Suppressor macrophage treated with lipopolysaccharide for 1 hour (primary cell): ENCODE measurements at places on chromosomes 3 and 15.

GRCh38 chr3:30393079-30393478 is 213.3 kb upstream of the TGFBR2 start:
- no peak for DNase-seq

GRCh38 chr3:187403768-187404288 is 35.6 kb downstream of the RTP4 start:
- peak; percentile 1 for DNase-seq

- no peak for DNase-seq
Observed at GRCh38 chr3:170635385-170635735, 49.5 kb upstream of the SLC7A14 start.

GRCh38 chr3:157667493-157667892 is 164.3 kb upstream of the VEPH1 start:
- no peak for DNase-seq

DNA sequence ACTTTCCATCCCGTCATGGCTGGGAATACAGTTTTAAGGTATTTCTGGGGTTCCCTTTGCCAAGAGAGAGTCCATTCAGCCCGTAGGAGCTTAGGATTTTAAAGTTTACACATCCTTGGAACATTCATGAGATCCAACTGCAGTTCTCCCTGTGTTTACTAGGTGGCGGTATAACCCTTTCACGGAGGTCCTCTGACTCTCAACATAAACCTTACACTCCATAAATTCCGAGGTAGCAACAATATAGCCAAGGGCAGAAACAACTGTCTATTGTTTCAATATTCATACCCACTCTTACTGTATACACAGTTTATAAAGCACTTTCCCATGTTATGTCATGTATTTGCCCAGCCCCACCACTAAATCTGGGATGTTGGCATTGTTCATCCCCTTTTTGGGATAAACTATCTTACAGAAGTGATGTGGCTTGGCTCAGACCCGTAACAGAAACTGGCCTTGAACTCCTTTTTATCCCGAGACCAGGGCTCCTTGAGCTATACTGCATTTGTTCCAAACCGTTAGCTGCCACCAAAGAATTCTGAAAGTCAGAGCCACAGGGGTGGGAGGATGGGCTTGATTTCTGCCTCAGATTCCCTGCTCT is 69.2 kb upstream of the COL6A5 start:
- DNase-seq, result peak; percentile 54

GRCh38 chr3:160129459-160130061 is 95.7 kb upstream of the C3orf80 start:
- DNase-seq, result peak; percentile 93

DNA sequence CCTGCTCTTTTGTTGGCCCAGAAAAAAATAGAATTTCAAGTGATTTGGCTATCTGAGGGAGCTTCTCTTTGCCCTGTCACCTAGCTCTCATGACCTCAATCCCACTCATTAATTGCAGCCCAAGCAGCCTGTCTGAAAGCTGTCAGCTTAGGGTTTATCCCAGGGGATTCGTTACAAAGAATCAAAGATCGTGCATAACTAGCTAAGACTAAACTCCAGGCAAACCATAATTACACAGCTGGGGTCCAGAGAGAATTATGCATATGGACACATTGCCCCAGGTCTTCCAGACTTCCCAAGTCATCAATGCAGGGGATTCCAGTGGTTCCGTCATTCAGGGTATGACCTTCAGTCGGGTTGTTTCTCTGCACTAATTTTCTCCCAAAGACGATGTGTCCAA is 91.6 kb upstream of the CBLB start:
- no peak for DNase-seq

DNA sequence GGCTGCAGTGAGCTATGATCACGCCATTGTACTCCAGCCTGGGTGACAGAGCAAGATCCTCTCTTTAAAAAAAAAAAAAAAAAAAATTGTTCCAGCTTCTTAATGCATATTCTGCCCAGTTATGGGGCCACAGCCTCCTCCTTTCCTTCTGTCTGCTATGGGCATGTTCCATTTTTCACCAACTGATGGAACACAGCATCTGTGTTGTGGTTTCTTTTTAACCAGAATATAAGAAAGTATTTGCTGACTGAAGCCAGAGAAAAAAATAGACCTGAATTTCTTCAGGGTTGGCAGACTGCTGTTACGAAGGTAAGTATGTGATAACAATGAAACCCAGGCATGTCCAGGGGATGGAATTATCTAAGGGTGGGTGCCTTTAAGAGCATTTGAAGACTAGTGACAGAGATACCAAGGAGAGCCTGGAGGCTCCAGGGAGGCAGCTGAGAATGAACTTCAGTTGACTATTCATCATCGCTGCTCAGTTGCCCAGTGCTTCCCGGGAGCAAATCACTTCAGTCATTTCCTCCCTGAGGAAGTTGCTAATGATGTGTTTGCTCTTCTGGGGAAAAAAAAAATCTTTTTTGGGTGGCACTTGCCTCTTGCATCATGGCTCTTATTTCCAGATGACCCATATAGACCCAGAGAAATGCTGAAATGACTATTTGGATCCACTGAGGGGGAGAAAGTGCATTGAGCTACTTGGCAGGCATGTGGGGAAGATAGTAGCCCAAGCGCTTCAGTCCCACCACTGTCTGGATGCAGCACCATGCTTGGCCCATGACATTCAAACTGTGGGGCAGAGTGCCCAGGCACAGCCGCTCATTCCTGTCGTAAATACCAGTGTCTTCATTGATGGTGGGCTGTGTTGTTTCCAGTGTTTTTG is 14.5 kb downstream of the NCBP2 start:
- DNase-seq, result peak; percentile 66

GRCh38 chr3:197260491-197261163 is 37.8 kb downstream of the DLG1 start:
- no peak for DNase-seq

- DNase-seq, result no peak
Observed at GRCh38 chr3:37770336-37770735, 91.3 kb upstream of the CTDSPL start.

GRCh38 chr15:100341750-100342560 is at the start of gene ADAMTS17:
TSS of gene ADAMTS17 (minus strand) at chr15:100341975. CDS start at chr15:100341899, 76 bp downstream.
- peak; percentile 97 for DNase-seq

- no peak for DNase-seq
Observed at GRCh38 chr3:49198161-49198560, 26.8 kb downstream of the KLHDC8B start.

DNA sequence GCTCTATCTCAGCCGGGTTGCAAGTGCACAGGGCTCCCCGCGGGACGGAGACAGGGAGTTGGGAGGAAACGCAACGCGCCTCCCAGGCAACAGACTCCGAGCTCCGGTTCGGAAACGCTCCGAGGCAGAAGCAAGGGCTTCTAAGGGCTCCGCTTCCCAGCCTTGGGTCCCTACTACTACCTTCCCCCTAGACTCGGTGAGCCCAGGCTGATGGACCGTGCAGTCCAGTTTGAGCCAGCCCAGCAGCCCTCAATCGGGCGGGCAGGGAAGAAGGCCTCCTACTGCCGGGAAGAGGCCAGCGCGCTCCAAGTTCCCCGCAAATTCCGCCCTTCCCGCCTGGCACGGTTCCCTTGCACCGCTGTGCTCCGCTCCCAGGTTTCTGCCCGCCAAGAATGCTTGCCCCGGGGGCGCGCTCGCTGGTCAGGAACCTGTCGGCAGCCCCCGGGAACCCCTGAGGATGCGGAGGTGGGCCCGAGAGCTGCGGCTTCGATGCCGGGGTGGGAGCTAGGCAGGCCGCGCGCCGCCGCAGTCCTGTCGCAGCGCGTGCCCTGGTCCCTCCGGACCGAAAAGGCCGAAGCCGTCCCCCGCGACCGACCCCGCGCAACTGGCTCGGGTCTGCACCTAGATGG is 728 bp downstream of the TRANK1 start:
- peak; percentile 39 for DNase-seq

DNA sequence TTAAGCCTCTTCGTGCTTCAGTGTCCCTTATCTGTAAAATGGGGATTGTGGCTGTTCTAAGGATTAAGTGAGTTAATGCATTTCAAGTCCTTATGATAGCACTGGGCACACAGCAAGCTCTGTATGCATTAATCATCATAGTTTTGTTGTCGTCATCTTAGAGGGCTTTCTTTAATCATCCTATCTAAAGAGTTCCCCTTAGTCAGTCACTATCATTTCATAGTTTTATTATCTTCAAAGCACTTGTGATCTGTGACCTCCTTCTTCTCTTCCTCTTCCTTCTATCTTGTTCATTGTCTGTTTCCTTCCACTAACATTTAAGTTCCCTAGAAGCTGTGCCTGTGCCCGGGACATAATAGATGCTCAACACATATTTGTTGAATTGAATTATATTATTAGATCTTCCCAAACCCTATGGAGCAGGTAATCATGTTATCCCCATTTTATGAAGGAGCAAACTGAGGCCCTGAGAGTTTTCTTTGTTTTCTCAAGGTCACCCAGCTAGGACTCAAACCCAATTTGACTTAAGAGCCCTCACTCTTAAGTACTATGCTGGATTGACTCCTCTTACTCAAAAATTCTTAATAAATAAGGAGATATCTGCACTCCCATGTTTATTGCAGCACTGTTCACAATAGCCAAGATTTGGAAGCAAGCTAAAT is 24.1 kb downstream of the DUOX2 start:
- DNase-seq, result peak; percentile 21

GRCh38 chr3:50444213-50444612 is 59.2 kb downstream of the CACNA2D2 start:
- DNase-seq, result no peak

DNA sequence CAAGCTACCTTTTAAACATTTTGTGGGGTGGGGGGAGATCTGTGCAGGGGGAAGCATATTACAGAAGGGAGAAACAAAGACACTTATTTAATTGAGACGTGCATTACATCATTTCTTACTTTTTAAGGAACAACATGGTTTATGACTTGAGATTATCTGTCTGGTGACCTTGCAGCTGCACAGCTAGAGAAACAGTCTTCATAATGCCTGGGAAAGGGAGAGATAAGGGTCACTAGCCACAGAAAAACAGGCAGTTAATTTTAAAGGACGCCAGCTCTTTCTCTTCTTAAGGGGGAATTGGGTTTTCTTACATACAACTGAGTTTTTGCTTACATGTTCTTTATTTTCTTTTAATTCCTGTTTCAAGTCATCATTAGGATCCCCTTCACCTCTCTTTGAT is 147.9 kb downstream of the SST start:
- no peak for DNase-seq

DNA sequence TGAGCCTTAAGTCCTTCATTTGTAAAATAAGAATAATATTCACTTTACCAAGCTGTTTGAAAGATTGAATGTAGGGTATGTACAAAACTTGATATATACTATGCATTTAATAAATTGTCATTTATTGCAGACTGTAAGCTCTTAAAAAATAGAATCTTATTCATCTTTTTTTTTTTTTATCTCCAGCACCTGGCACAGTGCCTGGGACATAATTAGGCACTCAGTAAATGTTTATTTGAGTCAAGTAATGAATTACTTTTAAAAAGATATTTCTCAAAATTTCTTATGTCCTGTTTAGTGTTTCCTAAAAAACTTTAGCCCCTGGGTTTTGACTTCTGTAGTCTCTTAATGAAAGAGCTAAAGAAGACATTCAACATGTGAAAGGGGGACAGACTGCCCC is 71.7 kb downstream of the TOP2B start:
- DNase-seq, result no peak

GRCh38 chr15:55394694-55395093 is 13.5 kb downstream of the CCPG1 start:
- peak; percentile 22 for DNase-seq

DNA sequence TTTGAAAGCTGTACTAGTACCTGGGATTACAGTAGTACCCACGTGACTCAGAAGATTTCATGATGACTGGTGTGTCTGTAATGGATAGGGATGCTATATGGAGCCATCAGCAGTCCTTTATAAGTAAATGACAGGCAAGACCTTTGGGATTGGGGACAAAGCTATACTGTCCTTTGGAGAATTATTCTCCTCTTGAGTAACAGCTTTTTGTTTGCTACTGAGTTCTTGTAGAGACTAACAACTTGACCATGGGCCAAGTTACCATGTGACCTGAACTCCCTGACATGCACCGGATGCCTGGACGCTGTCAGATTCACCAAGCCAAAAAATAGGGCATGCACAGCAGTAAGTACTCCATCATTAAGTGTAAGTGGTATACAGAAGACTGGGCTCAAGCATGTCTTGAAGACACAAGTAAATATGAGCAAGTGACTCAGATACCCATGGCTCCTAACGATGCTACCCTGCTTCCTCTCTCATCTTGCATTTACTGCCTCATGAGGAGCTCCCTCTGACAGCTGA is 12.9 kb downstream of the SEC11A start:
- DNase-seq, result peak; percentile 34

DNA sequence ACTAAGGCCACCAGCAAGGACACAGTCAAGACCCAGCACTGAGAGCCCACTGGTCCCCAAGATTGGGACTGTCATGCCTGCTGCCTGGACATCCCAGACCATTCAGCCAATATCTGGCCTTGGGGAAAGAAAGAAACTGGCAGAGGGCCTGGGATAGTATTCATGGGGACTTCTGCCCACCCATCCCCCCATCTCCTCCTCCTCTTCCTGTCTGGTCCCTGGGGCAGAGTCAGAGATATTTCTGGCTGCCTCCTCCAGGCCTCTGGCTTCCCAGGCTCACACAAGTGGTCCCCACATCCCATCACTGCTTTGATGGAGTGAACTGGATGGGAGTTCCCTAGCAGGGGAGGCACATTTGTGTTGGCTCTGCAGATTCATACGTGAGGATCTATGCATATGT is 4.2 kb upstream of the RASL12 start:
- DNase-seq, result no peak

GRCh38 chr3:100277255-100277800 is 16.5 kb downstream of the TBC1D23 start:
- DNase-seq, result peak; percentile 8

DNA sequence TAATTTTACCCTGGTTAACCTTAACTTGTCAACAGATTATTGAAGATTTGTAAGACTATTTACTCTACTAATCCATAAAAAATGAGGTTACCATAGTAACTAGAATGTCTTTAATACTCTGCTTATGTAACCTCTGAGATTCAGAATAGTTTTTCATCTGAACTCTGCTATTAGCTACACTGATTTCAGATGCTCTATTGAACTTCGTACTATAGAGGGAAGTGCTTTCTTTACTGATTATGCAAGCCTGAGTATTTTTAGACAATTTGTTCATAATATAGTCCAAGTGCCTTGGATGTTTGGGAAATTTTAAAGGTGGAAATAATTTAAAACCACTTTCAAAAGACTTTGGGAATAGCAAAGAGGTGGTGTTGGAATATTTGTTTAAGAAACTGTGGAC is 107.9 kb upstream of the GBE1 start:
- peak; percentile 27 for DNase-seq

GRCh38 chr15:39465843-39466749 is 114.8 kb upstream of the THBS1 start:
- no peak for DNase-seq
